Bronchial smooth muscle cell (primary cell): ENCODE measurements at places on chromosomes 2 and 18. TPM values are rescaled to one million over a fixed set of nuclear protein-coding genes. Genes with fewer than 3 reads are reported as not detected.

The KLHL29 gene
- total RNA-seq = 2.0 and 2.5 TPM in 2 replicates

The ATP6V1C2 gene
- total RNA-seq = not detected in 2 replicates

The GNAL gene
- 0.69 and 1.1 TPM in 2 replicates for total RNA-seq

The GREB1L gene
- total RNA-seq = 0.16 TPM in 1 of 2 replicates, not detected in the other

The LHCGR gene
- not detected in 2 replicates for total RNA-seq

The AQP12B gene
- not detected in 2 replicates for total RNA-seq

The GPR45 gene
- total RNA-seq = not detected in 2 replicates

The ICOS gene
- not detected in 2 replicates for total RNA-seq

The VAMP8 gene
- 2.5 and 4.4 TPM in 2 replicates for total RNA-seq

The SH2D6 gene
- total RNA-seq = 0.17 and 0.63 TPM in 2 replicates

The WDCP gene
- 6.9 and 7.3 TPM in 2 replicates for total RNA-seq

The RAB6D gene
- under 0.01 TPM in 2 replicates for total RNA-seq

The EPB41L3 gene
- total RNA-seq = 91.1 and 127 TPM in 2 replicates

The LRATD1 gene
- total RNA-seq = under 0.01 TPM in 1 of 2 replicates, not detected in the other

The RTP5 gene
- not detected in 2 replicates for total RNA-seq

The RNASEH1 gene
- total RNA-seq = 24.6 and 37.0 TPM in 2 replicates

The BOLL gene
- total RNA-seq = not detected in 2 replicates

The TCF23 gene
- total RNA-seq = not detected in 2 replicates

The ABCB11 gene
- under 0.01 and 0.26 TPM in 2 replicates for total RNA-seq

The WDR43 gene
- total RNA-seq = 37.5 and 64.7 TPM in 2 replicates

The DRC1 gene
- under 0.01 and 0.16 TPM in 2 replicates for total RNA-seq

The TNS1 gene
- total RNA-seq = 68.1 and 88.8 TPM in 2 replicates

The CRACDL gene
- total RNA-seq = not detected in 2 replicates

The PKDCC gene
- 30.3 and 53.1 TPM in 2 replicates for total RNA-seq

The C2orf66 gene
- under 0.01 TPM in 1 of 2 replicates, not detected in the other for total RNA-seq

The SYT4 gene
- not detected in 2 replicates for total RNA-seq

The PLB1 gene
- 2.5 and 3.9 TPM in 2 replicates for total RNA-seq

The FECH gene
- 26.2 and 29.7 TPM in 2 replicates for total RNA-seq

The IL1RL2 gene
- 1.9 and 2.2 TPM in 2 replicates for total RNA-seq
